ENCODE measurements at places on chromosomes 12 and 14.

DNA sequence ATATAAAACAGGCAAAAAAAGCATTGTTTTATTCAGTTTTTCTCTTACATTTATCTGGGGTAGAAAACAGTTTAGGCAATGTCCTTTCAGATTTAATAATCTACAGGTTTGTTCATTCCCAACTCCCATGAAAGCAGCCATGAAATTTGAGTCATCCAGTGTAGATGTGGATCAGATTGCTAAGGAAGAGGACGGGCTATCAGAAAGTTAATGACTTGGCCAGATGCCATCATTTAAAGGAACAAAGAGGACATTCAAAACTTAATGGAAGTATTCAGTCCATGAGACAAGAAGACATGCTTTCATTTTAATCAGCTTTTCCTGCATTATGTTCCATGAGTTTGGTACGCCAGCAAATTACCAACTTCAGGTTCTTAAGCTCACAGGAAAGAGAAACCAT lies 31.1 kb upstream of the POC1B start:
- H3K27me3 ChIP-seq, result no peaks in the 10 kb centered on the region
- DNase-seq, result no peak
- peaks cover 2% of the 10 kb centered on the region for H3K36me3 ChIP-seq
- no peak overlapping the region for H3K27ac ChIP-seq

DNA sequence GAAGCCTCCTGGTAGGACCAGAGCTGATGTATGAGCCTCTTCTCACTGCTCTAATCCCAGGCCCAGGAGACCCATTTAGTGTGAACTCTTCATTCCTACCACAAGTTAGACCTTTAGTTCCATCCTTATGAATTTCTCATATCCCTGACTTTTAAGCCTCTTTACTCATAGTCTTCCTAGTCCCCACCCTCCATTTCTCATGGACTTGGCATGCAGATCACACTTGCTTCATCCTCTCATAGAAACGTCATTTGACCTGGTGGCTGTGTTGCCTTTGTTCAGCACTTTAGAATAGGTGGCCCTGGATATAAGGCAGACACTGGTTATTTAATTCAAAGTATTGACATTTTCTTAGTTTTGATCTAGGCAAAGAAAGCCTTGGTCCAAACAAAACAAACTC lies 99.5 kb downstream of the SLC16A7 start:
- H3K4me1 ChIP-seq, result peaks cover 3% of the 10 kb centered on the region
- H3K27ac ChIP-seq, result no peak overlapping the region
- no peak for DNase-seq
- H3K27me3 ChIP-seq, result no peaks in the 10 kb centered on the region
- H3K4me3 ChIP-seq, result no peak overlapping the region

- DNase-seq, result no peak
- no peaks in the 10 kb centered on the region for H3K27me3 ChIP-seq
- peak overlapping the region; percentile 93 for H3K4me3 ChIP-seq
These were observed 979 bp downstream of the DDX54 start for GRCh38 chr12:113184098-113184899.

GRCh38 chr14:68586896-68587751 lies 205.7 kb downstream of the ZFP36L1 start:
- peaks cover 5% of the 10 kb centered on the region for H3K4me1 ChIP-seq
- no peaks in the 10 kb centered on the region for H3K27me3 ChIP-seq
- H3K36me3 ChIP-seq, result no peaks in the 10 kb centered on the region

GRCh38 chr14:95763875-95764274 lies 50.0 kb upstream of the TCL1A start:
- no peaks in the 10 kb centered on the region for H3K4me1 ChIP-seq
- H3K27ac ChIP-seq, result no peak overlapping the region
- peaks cover 18% of the 10 kb centered on the region for H3K27me3 ChIP-seq

DNA sequence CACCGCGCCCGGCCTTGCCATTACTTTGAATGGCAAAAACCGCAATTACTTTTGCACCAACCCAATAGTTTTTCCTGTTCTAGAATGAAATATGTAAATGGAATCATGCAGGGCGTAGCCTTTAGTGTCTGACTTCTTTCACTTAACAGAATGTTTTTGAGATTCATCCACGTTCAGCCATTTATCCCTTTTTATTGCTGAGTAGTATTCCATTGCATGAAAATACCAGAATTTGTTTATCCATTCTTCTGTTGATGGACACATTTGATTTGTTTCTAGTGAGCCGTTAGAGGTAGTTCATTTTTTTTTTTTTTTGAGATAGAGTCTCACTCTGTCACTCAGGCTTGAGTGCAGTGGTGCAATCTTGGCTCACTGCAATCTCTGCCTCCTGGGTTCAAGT lies 90.6 kb downstream of the SLC25A47 start:
- peaks cover 3% of the 10 kb centered on the region for H3K36me3 ChIP-seq
- H3K4me1 ChIP-seq, result peaks cover 9% of the 10 kb centered on the region
- no peak for DNase-seq
- no peak overlapping the region for H3K4me3 ChIP-seq

GRCh38 chr12:111803851-111804250 lies 37.1 kb downstream of the ALDH2 start:
- peaks cover 11% of the 10 kb centered on the region for H3K36me3 ChIP-seq
- no peak for DNase-seq
- H3K4me1 ChIP-seq, result peaks cover 4% of the 10 kb centered on the region
- no peak overlapping the region for H3K27ac ChIP-seq

GRCh38 chr12:113393749-113394148 lies 9.9 kb downstream of the SDS start:
- peaks cover 4% of the 10 kb centered on the region for H3K27me3 ChIP-seq
- H3K4me1 ChIP-seq, result no peaks in the 10 kb centered on the region
- no peak for DNase-seq
- H3K27ac ChIP-seq, result no peak overlapping the region

GRCh38 chr12:94618995-94619695 lies 31.2 kb downstream of the TMCC3 start:
- no peak overlapping the region for H3K4me3 ChIP-seq
- no peak overlapping the region for H3K27ac ChIP-seq
- peaks cover 20% of the 10 kb centered on the region for H3K4me1 ChIP-seq

GRCh38 chr12:27429606-27430005 lies 16.9 kb upstream of the SMCO2 start:
- DNase-seq, result no peak
- H3K4me3 ChIP-seq, result no peak overlapping the region
- H3K27ac ChIP-seq, result no peak overlapping the region
- H3K36me3 ChIP-seq, result no peaks in the 10 kb centered on the region
- H3K27me3 ChIP-seq, result no peaks in the 10 kb centered on the region

- H3K27ac ChIP-seq, result no peak overlapping the region
- no peaks in the 10 kb centered on the region for H3K27me3 ChIP-seq
- no peak overlapping the region for H3K4me3 ChIP-seq
These were observed 139.5 kb downstream of the RMST start for GRCh38 chr12:97601934-97602720.

- H3K4me3 ChIP-seq, result no peak overlapping the region
- H3K4me1 ChIP-seq, result no peaks in the 10 kb centered on the region
- H3K27me3 ChIP-seq, result no peaks in the 10 kb centered on the region
- H3K27ac ChIP-seq, result no peak overlapping the region
- H3K36me3 ChIP-seq, result peaks cover 2% of the 10 kb centered on the region
These were observed 2.4 kb downstream of the TMPRSS12 start for GRCh38 chr12:50845021-50845647.

- H3K4me1 ChIP-seq, result no peaks in the 10 kb centered on the region
- peaks cover 12% of the 10 kb centered on the region for H3K27me3 ChIP-seq
- DNase-seq, result no peak
- no peak overlapping the region for H3K4me3 ChIP-seq
These were observed 39.3 kb downstream of the CCDC177 start for GRCh38 chr14:69535230-69535848.

DNA sequence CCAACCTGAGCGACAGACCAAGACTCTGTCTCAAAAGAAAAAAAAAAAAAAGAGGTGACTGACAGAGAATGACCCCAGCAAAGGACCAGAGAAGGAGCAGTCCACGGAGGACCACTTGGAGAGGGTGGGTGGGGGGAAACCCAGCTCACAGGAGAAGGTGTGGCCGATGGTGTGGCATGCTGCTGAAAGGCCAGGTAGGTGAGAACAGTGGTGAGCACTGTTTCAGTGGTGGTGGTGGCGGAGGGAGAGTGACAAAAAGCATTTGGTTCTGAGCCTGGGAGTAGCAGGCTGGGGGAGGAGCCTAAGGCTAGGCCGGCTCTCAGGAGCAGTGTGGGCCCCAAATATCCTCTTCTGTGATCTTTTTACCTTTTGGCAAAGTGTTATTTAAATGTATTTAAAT lies 63.8 kb downstream of the IRF2BPL start:
- DNase-seq, result no peak
- no peaks in the 10 kb centered on the region for H3K36me3 ChIP-seq
- peaks cover 29% of the 10 kb centered on the region for H3K4me1 ChIP-seq
- H3K27ac ChIP-seq, result no peak overlapping the region
- H3K4me3 ChIP-seq, result no peak overlapping the region
- no peaks in the 10 kb centered on the region for H3K27me3 ChIP-seq

- no peak for DNase-seq
- H3K4me1 ChIP-seq, result peaks cover 12% of the 10 kb centered on the region
These were observed 743 bp downstream of the PUS1 start for GRCh38 chr12:131929581-131930456.

DNA sequence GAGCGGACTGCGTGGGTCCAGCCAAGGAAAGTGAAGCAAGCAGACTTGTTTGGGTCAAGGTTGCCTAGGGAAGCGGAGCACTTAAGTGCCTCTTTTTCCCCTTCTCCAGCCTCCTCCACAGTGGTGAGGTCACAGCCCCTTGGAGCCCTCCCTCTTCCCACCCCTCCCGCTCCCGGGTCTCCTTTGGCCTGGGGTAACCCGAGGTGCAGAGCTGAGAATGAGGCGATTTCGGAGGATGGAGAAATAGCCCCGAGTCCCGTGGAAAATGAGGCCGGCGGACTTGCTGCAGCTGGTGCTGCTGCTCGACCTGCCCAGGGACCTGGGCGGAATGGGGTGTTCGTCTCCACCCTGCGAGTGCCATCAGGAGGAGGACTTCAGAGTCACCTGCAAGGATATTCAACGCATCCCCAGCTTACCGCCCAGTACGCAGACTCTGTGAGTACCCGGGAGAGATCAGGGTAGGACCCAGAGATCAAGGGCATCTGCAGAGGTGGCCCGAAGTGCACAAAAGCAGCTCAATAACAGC lies at the start of gene TSHR:
TSS of gene TSHR (plus strand) at position 206 of the 526 bp plus-strand sequence. CDS start at position 266, 60 bp downstream.
- peaks cover 33% of the 10 kb centered on the region for H3K4me1 ChIP-seq
- no peaks in the 10 kb centered on the region for H3K27me3 ChIP-seq
- DNase-seq, result no peak

GRCh38 chr12:21656905-21657325 lies 727 bp downstream of the LDHB start:
- H3K27ac ChIP-seq, result peak overlapping the region; percentile 73
- peak overlapping the region; percentile 98 for H3K4me3 ChIP-seq
- H3K27me3 ChIP-seq, result no peaks in the 10 kb centered on the region

GRCh38 chr12:40034712-40035111 lies 71.2 kb downstream of the SLC2A13 start:
- DNase-seq, result no peak
- H3K27me3 ChIP-seq, result no peaks in the 10 kb centered on the region
- H3K4me1 ChIP-seq, result peaks cover 7% of the 10 kb centered on the region
- no peak overlapping the region for H3K27ac ChIP-seq
- no peak overlapping the region for H3K4me3 ChIP-seq

GRCh38 chr12:110001596-110001995 lies 2.4 kb downstream of the ANKRD13A start:
- H3K27me3 ChIP-seq, result no peaks in the 10 kb centered on the region
- peaks cover 44% of the 10 kb centered on the region for H3K4me1 ChIP-seq
- peaks cover 13% of the 10 kb centered on the region for H3K36me3 ChIP-seq
- peak overlapping the region; percentile 100 for H3K4me3 ChIP-seq

DNA sequence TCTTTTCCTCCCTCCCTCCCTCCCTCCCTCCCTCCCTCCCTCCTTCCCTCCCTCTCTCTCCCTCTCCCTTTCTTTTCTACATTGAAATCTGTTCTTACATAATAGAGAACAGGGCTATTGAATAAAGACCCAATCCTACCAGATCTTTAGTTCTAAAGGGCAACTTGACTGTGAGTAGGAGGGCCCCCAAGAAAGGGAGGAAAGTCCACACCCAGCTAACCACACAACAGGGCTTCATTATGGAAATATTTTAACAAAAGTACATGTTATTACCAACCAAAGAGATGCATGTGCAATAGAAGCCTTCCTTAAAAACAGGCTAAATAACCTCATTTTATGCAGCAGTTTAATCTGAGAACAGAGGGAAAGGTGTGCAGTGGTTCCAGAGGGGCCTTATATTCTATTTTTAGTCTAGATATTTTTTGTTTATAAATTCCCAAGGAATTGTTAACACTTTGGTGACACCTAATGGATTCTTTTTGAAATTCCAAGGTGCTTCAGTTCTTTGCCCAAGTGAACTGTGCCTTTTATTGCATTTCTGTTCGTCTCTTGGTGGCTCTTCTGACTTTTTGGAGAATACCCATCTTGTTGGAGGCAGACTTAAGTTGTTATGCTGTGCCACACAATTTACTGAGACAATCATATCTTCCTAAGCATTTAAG lies 63.0 kb downstream of the GNS start:
- peaks cover 33% of the 10 kb centered on the region for H3K4me1 ChIP-seq
- H3K4me3 ChIP-seq, result no peak overlapping the region
- H3K36me3 ChIP-seq, result peaks cover 45% of the 10 kb centered on the region
- H3K27me3 ChIP-seq, result no peaks in the 10 kb centered on the region
- DNase-seq, result no peak
- H3K27ac ChIP-seq, result peak overlapping the region; percentile 93

DNA sequence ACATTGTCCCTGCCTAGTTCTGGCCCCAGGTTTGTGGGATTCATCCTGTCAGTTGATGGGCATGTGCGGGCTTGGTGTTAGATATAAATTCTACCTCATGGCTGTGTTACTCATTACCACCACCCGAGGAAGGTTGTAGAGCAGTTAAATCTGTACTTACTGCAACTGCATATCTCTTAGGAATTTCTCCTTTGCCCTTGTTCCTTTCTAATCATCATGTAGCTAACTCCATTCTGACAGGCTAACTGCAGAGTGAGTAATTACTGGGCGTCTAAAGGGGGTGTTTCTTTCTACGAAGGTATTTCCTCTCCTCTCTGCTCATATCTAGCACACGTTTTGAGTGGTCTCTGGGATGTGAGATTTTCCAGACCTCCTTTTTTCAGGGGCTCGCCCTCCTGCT lies 1076.7 kb downstream of the TMTC2 start:
- H3K4me1 ChIP-seq, result no peaks in the 10 kb centered on the region
- H3K27ac ChIP-seq, result no peak overlapping the region
- no peaks in the 10 kb centered on the region for H3K27me3 ChIP-seq
- no peaks in the 10 kb centered on the region for H3K36me3 ChIP-seq

DNA sequence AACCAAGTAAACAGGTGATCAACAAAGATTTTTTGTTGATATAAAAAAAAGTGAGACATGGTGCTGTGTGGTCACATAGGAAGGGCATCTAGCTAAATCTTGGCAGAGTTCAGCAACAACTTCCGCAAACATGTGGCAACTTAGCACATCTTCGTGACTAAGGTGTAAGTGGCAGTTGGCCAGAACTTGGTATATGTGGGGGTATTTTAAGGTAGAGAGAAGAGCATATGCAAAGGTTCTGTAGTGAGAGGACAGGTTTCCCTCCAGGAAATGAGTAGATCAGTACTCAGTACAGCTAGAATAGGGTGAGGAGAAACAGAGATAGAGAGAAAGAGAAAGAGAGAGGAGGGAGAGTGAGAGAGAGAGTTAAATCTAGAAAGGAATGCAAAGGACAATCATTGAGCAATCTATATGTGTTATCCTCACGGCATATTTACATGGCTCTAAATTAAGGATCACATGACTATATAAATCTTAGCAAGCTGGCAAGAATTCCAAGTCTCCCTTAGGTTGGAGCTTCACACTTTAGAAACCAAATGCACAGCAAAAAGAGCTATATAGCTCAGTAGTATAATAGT lies 227.7 kb upstream of the HMGA2 start:
- no peak overlapping the region for H3K27ac ChIP-seq
- no peak for DNase-seq
- H3K4me1 ChIP-seq, result no peaks in the 10 kb centered on the region
- no peak overlapping the region for H3K4me3 ChIP-seq
- no peaks in the 10 kb centered on the region for H3K36me3 ChIP-seq

Data from memory B cell (primary cell).